ENCODE measurements at places on chromosomes 3 and 15. TPM values are rescaled to one million over a fixed set of nuclear protein-coding genes. Genes with fewer than 3 reads are reported as not detected.

- no peak overlapping the region for H3K4me3 ChIP-seq
- peaks cover 4% of the 10 kb centered on the region for H3K4me1 ChIP-seq
- no peak for DNase-seq
- H3K27me3 ChIP-seq = no peaks in the 10 kb centered on the region
These were observed 19.1 kb upstream of the LIMD1 start for GRCh38 chr3:45575386-45575923.

DNA sequence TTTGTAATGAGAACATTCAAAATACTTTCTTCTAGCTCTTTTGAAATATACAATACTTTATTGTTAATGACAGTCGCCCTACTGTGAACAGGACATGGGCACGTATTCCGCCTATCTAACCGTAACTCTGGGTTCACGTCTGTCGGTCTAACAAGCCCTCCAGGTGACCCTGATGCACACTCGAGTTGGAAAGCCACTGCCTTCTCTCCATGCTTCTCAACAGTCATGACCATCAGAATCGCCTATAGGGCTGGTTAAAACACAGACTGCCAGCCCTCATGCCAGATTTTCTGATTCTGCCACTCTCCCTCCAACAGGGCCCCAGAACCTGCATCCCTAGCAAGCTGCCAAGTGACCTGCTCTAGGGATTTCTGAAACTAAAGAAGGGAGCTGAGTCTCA, 140.2 kb downstream of the FOXP1 start:
- H3K4me3 ChIP-seq = peak overlapping the region; percentile 59
- H3K4me1 ChIP-seq = peaks cover 96% of the 10 kb centered on the region

DNA sequence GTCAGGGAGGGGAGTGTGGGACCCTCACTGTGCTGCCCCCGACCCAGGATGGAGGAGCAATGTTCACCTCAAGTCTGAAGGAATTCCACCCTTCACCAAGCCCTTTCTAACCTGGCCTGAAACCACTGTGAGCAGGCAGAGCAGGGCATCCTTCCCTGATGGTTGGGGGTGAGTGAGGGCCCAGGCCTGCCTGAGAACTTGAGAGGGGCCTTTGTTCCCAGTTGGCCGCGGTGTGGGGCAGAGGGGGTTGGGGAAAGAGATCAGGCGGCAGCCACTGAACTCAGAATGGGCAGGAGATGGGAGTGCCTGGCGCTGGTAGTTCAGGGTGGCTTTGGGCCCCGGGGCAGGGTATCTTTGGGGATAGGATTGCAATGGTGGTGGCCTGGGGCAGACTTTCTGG, 103.5 kb upstream of the RPL32 start:
- no peaks in the 10 kb centered on the region for H3K27me3 ChIP-seq
- DNase-seq = no peak
- no peak overlapping the region for H3K27ac ChIP-seq
- no peak overlapping the region for H3K4me3 ChIP-seq

GRCh38 chr3:10583798-10584708, 78.7 kb upstream of the ATP2B2 start:
- H3K27me3 ChIP-seq = peaks cover 16% of the 10 kb centered on the region
- H3K4me1 ChIP-seq = no peaks in the 10 kb centered on the region
- no peaks in the 10 kb centered on the region for H3K36me3 ChIP-seq
- no peak for DNase-seq
- no peak overlapping the region for H3K27ac ChIP-seq
- no peak overlapping the region for H3K4me3 ChIP-seq

GRCh38 chr15:91980502-91981267, 127.2 kb downstream of the SLCO3A1 start:
- no peak for DNase-seq
- H3K4me3 ChIP-seq = no peak overlapping the region
- H3K27me3 ChIP-seq = no peaks in the 10 kb centered on the region
- peaks cover 16% of the 10 kb centered on the region for H3K4me1 ChIP-seq

Gene ACTC1
- not detected for total RNA-seq

DNA sequence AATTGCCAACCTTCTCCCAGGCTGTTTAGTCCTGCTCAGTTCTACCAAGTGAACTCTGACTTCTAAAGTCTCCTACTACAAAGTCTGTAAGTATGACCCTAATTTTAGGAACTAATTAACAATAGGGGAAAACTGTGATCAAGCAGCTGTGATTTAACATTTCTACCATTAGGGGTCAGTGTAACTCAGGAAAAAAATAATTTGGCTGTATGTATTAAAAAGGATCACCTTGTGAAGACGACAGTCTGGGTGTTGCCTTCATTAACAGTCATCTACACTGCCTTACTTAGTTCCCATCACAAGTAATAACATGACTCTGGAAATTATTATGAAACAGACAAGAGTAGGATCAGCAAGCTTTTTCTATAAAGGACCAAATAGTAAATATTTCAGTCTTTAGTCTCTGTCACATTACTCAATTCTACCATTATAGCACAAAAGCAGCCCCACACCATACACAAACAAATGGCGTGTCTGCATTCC, 4.2 kb upstream of the NPHP3 start:
- peaks cover 2% of the 10 kb centered on the region for H3K27me3 ChIP-seq
- H3K4me1 ChIP-seq = peaks cover 2% of the 10 kb centered on the region
- no peaks in the 10 kb centered on the region for H3K36me3 ChIP-seq
- no peak for DNase-seq
- H3K27ac ChIP-seq = no peak overlapping the region

Gene GOLGA8G
- total RNA-seq = not detected

Gene UBAP1L
- 16.6 TPM for total RNA-seq

DNA sequence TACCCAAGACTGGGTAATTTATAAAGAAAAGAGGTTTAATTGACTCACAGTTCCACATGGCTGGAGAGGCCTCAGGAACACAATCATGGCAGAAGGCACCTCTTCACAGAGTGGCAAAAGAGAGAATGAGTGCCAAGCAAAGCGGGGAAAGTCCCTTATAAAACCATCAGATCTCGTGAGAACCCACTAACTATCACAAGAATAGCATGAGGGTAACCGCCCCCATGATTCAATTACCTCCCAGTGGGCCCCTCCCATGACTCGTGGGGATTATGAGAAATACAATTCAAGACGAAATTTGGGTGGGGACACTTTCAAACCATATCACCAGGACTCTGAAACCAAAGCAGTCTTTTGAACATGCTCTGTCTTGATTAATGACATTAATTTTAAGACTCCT, 7.0 kb downstream of the RTP3 start:
- peaks cover 3% of the 10 kb centered on the region for H3K4me1 ChIP-seq
- no peaks in the 10 kb centered on the region for H3K36me3 ChIP-seq
- peak overlapping the region; percentile 9 for H3K27ac ChIP-seq
- no peaks in the 10 kb centered on the region for H3K27me3 ChIP-seq
- no peak overlapping the region for H3K4me3 ChIP-seq
- no peak for DNase-seq

DNA sequence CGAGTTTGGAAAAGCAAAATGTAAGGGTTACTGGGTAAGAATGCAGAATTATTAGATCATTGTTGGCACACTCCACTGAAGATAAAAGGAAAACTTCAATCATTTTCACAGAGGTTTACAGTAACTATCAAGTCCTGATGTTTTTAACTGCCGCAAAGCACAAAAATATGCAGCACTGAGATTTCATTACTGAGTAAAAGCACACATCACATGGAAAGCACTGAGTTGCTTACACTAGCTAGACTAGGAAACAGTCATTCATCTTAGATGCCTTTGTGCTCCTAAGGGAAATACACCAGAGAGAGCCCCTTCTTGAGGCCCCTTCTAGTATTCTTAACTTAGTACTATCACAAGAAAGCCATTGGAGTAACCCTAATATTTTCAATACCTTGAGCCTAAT, 11.8 kb upstream of the P2RY1 start:
- no peaks in the 10 kb centered on the region for H3K27me3 ChIP-seq
- H3K36me3 ChIP-seq = no peaks in the 10 kb centered on the region
- no peak overlapping the region for H3K27ac ChIP-seq
- no peak for DNase-seq

- H3K4me1 ChIP-seq = peaks cover 32% of the 10 kb centered on the region
- DNase-seq = no peak
These were observed 13.0 kb downstream of the GLB1 start for GRCh38 chr3:33083958-33084357.

Gene ITPKA
- not detected for total RNA-seq

- H3K27ac ChIP-seq = no peak overlapping the region
- DNase-seq = no peak
- no peaks in the 10 kb centered on the region for H3K4me1 ChIP-seq
These were observed 7.5 kb downstream of the MAGI1 start for GRCh38 chr3:66031102-66031698.

Gene CDCP1
- not detected for total RNA-seq

DNA sequence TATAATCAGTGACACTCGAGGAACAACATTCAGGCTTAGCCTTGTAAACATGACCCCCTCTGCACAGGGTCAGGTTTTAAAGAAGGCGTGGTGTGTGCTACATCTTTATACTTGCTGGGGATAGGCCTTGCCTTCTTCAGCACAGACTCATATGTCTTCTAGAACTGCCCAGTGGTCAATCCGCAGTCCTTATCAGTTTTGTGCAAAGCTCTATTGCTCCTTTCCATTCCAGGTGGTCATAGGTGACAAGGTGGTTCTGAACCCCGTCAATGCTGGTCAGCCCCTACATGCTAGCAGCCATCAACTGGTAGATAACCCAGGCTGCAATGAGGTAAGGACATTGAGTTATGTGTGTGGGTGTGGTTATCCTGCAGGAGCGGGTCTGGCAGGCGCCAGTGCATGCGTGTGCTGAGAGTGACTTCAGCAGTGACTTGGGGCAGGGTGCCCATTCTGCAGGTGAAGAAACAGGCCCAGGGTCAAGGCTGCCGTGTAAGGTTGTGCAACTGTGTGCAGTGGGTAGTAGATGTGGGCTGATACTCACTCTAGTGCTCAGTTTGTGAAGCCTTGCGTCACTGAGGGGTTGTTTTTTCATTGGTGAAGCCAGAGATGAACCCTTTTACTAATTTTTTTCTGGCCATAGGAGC, 150.9 kb downstream of the ITPR1 start:
- no peaks in the 10 kb centered on the region for H3K4me1 ChIP-seq
- H3K36me3 ChIP-seq = peaks cover 1% of the 10 kb centered on the region
- H3K27ac ChIP-seq = no peak overlapping the region

- no peak for DNase-seq
- H3K27me3 ChIP-seq = no peaks in the 10 kb centered on the region
- no peak overlapping the region for H3K4me3 ChIP-seq
- no peaks in the 10 kb centered on the region for H3K4me1 ChIP-seq
These were observed 81.7 kb downstream of the PRICKLE2 start for GRCh38 chr3:64143409-64144130.

- H3K27ac ChIP-seq = no peak overlapping the region
- H3K4me3 ChIP-seq = no peak overlapping the region
- peaks cover 16% of the 10 kb centered on the region for H3K36me3 ChIP-seq
- H3K4me1 ChIP-seq = no peaks in the 10 kb centered on the region
- no peak for DNase-seq
These were observed 35.5 kb upstream of the NIT2 start for GRCh38 chr3:100299016-100299415.

Gene KIF15
- total RNA-seq = 0.57 TPM

GRCh38 chr15:65595960-65596359, 15.0 kb downstream of the INTS14 start:
- no peak for DNase-seq
- peaks cover 82% of the 10 kb centered on the region for H3K36me3 ChIP-seq
- no peaks in the 10 kb centered on the region for H3K27me3 ChIP-seq
- H3K4me1 ChIP-seq = no peaks in the 10 kb centered on the region
- H3K4me3 ChIP-seq = no peak overlapping the region
- H3K27ac ChIP-seq = no peak overlapping the region

Gene CLDN18
- not detected for total RNA-seq

- H3K4me1 ChIP-seq = peaks cover 9% of the 10 kb centered on the region
- no peak overlapping the region for H3K27ac ChIP-seq
- peak overlapping the region; percentile 77 for H3K4me3 ChIP-seq
- no peaks in the 10 kb centered on the region for H3K27me3 ChIP-seq
- no peaks in the 10 kb centered on the region for H3K36me3 ChIP-seq
These were observed 72.9 kb downstream of the CLASP2 start for GRCh38 chr3:33645060-33645647.

- no peaks in the 10 kb centered on the region for H3K27me3 ChIP-seq
- H3K36me3 ChIP-seq = peaks cover 2% of the 10 kb centered on the region
- no peaks in the 10 kb centered on the region for H3K4me1 ChIP-seq
- H3K4me3 ChIP-seq = no peak overlapping the region
These were observed 41.7 kb upstream of the CAPN7 start for GRCh38 chr3:15164340-15164739.

GRCh38 chr15:55195996-55196395, 745 bp downstream of the RSL24D1 start:
- H3K36me3 ChIP-seq = peaks cover 3% of the 10 kb centered on the region
- H3K4me3 ChIP-seq = no peak overlapping the region
- H3K27me3 ChIP-seq = no peaks in the 10 kb centered on the region
- no peak for DNase-seq
- H3K27ac ChIP-seq = no peak overlapping the region

GRCh38 chr15:73940061-73940981, 14.1 kb downstream of the LOXL1 start:
- no peak overlapping the region for H3K4me3 ChIP-seq
- peak overlapping the region; percentile 59 for H3K27ac ChIP-seq
- no peak for DNase-seq
- no peaks in the 10 kb centered on the region for H3K27me3 ChIP-seq
- peaks cover 16% of the 10 kb centered on the region for H3K4me1 ChIP-seq

Gene CFAP20DC
- total RNA-seq = 0.27 TPM

Gene ERICH6
- not detected for total RNA-seq

Gene IMPG2
- total RNA-seq = 1.1 TPM

GRCh38 chr3:15023719-15024118, 41.4 kb downstream of the MRPS25 start:
- peaks cover 94% of the 10 kb centered on the region for H3K36me3 ChIP-seq
- no peaks in the 10 kb centered on the region for H3K4me1 ChIP-seq
- H3K27ac ChIP-seq = no peak overlapping the region
- H3K27me3 ChIP-seq = no peaks in the 10 kb centered on the region
- no peak overlapping the region for H3K4me3 ChIP-seq
- no peak for DNase-seq

Gene SEC22C
- total RNA-seq = 47.6 TPM
